ENCODE measurements at places on chromosomes 6 and 20. TPM values are rescaled to one million over a fixed set of nuclear protein-coding genes. Genes with fewer than 3 reads are reported as not detected.

Gene ID4
- 27.7 TPM for total RNA-seq

Gene GDAP1L1
- not detected for total RNA-seq

Gene DEFB123
- not detected for total RNA-seq

Gene CLPSL1
- total RNA-seq, result not detected

Gene TREM1
- 8.6 TPM for total RNA-seq

Gene PACRG
- total RNA-seq, result 0.16 TPM

Gene ZNF391
- 1.3 TPM for total RNA-seq

Gene FAM184A
- not detected for total RNA-seq

Gene OOEP
- total RNA-seq, result not detected

Gene POPDC3
- total RNA-seq, result not detected

Gene SYCP2L
- not detected for total RNA-seq

Gene CFB
- 103 TPM for total RNA-seq

Gene DNAH8
- not detected for total RNA-seq

Gene TRIM10
- not detected for total RNA-seq

Gene PSORS1C1
- total RNA-seq, result 1.1 TPM

Gene HTR1E
- not detected for total RNA-seq

Gene PLN
- not detected for total RNA-seq

Gene GCLC
- total RNA-seq, result 6.5 TPM

Gene SLC32A1
- total RNA-seq, result not detected

Gene AIG1
- total RNA-seq, result 12.8 TPM

Gene DBNDD2
- 7.9 TPM for total RNA-seq

Gene TSBP1
- total RNA-seq, result not detected

Gene PTCRA
- not detected for total RNA-seq

Gene RBM39
- total RNA-seq, result 171 TPM

Gene ASIP
- not detected for total RNA-seq

Gene RCAN2
- 0.16 TPM for total RNA-seq

Gene MYH7B
- not detected for total RNA-seq

Gene SAMD5
- total RNA-seq, result 0.18 TPM

Gene BTNL2
- total RNA-seq, result not detected

Gene GSTA3
- total RNA-seq, result not detected

Gene ATP6V1G2
- total RNA-seq, result 1.3 TPM

All from cardiac atrium fibroblast (primary cell).